Dermis microvascular lymphatic vessel endothelial cell (primary cell): ENCODE measurements at places on chromosomes 3 and 15.

- no peak for DNase-seq
Measured at GRCh38 chr15:91499774-91500383, 353.6 kb upstream of the SLCO3A1 start.

GRCh38 chr3:11976976-11977375, 27.2 kb upstream of the SYN2 start:
- no peak for DNase-seq

DNA sequence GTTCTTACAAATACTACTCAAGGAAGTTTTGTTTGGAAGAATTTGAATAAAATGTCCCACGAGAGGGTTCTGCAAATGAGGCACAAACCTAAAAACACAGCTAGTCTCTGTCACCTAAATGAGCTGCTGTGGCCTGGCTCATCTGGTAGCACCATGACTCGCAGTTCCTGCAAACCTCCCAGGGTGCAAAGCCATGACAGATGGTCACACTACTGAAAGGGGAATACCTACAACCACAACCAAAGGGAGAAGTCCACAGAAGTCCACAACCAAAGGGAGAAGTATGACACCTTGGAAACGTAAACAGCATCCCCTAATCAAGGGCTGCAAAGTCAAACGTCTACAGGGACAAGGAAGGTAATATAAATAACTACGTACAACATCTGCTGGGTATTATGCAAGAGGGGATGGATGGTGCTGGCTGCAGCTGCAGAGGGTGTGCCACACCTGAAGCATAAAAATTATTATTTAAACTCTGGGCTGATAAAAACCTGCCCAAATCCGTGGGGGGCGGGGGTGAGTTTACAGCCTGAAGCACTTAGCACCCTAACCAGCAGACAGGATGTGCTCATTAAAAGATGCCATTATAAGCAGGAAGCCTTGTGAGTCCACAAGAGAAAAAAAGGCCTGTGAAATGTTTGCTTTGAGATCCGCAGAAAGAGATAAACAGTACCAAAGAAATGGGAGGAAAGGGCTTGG, 184.0 kb downstream of the MAGI1 start:
- no peak for DNase-seq

DNA sequence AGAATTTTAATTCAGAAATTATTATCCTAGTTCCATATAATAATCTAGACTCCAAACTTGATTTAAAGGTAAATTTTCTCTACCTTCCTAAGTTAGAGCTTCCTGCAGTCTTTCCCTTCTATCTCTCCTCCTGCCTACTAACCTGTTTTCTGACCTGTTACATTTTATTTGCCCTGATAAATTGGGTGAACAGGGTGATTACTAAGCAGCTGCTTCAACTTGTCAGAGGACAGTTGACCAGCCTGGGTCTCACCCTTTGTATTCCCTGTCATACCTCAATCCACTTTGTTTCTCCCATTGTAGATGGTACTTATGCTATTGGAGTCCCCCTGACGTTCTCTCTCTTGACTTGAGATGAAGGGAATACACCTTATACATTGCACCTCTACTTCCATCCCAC, 28.4 kb upstream of the MYRIP start:
- DNase-seq, result no peak

GRCh38 chr3:38960953-38961622, 90.7 kb downstream of the SCN11A start:
- DNase-seq, result peak; percentile 41

- no peak for DNase-seq
Measured at GRCh38 chr3:170814822-170815221, 55.2 kb downstream of the RPL22L1 start.

DNA sequence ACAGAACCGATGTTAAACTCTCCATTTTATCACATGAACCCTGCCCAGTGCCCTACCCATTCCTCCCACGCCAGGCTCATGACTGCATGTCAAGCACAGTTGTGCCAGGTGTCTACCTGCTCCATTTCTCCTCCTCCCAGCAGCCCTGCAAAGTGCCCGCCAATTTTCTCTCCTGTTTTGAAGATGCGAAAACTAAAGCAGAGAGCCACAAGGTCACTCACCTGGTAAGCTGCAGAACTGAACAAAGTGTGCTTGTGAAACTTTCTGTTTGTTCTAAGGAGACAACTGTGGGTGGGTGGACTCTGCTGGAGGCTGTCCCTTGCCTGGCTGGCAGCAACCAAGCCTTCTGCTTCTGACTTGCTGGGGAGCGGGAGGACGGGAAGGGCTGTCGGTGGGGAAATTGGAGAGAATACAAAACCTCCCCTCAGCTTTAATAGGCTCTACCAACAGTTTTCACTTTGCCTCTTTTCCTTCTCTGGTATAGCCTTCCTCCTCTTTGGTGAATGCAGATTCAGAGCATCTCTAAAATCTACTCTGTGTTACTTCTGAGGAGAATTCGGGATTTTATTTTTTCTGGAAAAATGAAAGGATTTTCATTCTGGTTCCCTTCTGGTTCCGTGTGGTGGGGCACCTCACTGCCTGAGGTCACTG, 23.0 kb downstream of the LIMD1 start:
- no peak for DNase-seq

DNA sequence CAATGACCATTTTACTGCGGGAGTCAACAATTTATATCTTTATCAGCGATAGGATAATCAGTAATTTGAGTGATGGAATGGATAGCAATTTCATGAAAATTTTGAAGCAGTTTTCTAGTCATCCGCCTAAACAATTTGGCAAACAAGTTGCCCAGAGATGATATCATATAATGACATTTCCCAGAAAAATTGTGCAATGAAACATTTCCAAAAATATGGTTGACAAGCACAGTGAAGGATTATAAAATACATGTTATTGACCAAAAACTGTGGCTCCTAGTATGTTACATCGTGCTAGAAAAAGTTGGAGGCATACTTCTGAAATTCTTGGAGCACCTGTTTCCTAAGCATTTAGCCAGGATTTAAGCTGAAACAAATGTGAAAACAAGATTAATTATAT, 145.1 kb downstream of the GHSR start:
- DNase-seq, result no peak

DNA sequence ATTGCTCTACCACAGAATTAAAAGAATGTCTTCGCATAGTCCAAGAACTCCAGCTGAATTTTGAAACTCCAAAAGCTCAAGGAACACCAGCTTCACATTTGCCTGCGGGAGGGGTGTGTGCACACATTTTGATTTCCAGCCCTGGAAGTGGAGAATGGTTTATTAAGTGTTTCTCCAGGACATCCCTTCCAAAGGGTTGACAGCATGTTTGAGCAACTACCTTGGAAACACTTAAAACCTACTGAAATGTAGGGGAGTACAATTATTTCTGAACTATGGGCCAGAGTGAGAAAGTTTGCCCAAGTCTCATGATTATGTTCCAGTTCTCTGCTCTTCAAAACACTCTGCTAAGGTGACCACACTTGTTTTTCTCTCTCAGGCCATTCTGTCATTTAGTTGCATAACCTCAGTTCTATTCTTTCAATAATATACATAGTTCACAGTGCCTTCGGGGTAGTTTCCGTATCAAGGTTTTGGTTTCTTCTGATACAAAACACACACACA, 7.9 kb downstream of the ACP3 start:
- no peak for DNase-seq

DNA sequence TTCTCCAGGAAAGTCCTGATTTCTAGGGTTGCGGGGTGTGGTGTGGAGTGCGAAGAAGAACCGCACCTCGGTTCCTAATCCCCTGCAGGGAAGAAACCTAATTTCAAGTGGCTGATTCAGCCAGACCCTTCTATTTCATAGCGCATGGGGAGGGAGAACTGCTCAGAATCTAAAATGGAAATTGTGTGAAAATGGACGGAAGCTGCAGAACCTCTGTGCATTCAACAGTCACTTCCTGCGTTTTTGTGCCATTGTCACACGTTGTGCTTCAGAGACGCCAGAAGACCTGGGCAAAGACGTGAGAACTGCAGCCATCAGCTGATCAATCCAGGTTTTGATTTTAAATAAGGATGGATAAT, 1.2 kb downstream of the SIDT1 start:
- no peak for DNase-seq

GRCh38 chr15:56735589-56735988, 2.3 kb upstream of the ZNF280D start:
- no peak for DNase-seq

DNA sequence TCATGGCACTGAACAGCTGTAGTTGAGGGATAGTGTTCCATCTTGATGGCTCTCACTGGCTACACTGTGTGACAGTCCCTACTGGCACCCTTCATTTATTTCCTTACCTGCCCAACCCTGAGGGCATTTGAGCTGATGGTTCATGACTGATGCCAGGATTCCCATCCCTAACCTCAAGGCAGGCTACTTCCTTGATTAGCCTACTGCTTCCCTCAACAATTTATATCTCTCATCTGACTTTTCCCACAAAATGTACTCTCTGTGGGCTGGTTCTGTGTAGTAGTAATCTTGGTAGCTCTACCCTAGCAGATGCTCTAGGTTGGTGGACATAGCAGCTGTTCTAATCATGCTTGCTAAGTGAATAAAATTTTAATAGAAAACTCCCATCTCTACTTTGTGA, 106.0 kb downstream of the THRB start:
- DNase-seq, result no peak

DNA sequence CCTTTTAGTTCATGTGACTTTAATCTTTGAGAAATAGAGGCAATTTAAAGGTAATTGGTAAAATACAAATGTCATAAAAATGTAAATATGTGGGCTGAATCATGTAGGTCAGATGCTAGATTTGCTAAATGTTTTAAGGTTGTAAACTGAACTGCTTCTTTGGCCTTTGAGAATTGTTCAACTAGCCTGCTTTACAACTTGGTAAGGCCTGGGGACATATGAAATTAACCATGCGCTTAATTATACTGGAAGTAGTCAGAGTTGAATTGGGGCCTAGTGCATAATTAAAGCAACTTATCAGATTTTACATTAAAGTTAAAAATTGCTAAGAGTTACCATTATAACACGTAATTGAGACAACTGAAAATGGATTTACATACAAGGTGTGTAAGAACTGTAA, 21.0 kb upstream of the TMEM45A start:
- DNase-seq, result no peak

GRCh38 chr3:24047513-24047912, 102.4 kb downstream of the NR1D2 start:
- no peak for DNase-seq

GRCh38 chr3:59677747-59678702, 628.2 kb upstream of the CFAP20DC start:
- DNase-seq, result no peak

DNA sequence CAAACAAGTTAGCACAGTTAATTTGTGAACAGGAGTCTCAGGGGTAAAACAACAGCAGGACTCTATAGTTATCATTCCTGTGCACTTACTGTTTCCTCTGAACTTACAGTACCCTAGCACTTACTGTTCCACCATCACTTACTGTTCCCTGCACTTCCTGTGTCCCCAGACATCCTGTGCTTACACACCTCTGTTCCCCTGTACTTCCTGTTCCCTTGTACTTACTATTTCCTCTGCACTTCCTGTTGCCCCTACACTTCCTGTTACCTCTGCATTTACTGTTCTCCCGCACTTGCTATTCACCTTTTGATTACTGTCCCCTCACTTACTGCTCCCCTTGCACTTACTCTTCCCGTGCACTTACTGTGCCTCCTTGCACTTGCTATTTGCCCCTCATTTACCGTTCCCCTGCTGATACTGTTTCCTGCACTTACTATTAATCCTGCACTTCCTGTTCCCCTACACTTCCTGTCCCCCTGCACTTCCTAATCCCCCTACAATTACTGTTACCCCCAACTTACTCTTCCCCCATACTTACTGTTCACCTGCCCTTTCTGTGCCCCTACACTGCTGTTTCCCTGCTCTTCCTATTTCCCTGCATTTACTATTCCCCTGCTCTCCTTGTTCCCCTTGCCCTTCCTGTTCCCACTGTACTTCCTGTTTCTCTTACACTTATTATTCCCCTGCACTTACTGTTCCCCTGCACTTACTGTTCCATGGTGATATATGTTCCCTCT, 30.3 kb downstream of the TPRA1 start:
- no peak for DNase-seq

GRCh38 chr3:14210843-14211594, 32.4 kb downstream of the LSM3 start:
- no peak for DNase-seq

DNA sequence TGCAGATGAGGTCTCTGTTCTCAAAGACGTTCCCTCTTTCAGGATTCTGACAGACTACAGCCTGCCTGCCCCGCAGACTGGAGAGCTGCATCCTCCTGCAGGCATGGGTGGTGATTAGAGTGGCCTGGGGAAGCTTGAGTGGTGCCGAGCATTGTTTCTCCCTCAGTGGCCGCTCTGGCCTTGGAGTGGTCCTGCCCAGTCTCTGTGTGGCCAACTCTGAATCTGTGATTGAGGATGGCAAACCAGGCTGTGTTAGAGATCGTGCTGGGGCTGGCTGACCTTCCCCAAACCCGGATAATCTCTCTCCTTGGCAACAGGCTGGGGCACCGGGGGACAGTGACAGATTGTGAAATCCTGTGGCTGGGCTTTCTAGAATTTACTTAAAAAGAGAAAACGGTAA, 11.0 kb upstream of the ADCY5 start:
- no peak for DNase-seq

DNA sequence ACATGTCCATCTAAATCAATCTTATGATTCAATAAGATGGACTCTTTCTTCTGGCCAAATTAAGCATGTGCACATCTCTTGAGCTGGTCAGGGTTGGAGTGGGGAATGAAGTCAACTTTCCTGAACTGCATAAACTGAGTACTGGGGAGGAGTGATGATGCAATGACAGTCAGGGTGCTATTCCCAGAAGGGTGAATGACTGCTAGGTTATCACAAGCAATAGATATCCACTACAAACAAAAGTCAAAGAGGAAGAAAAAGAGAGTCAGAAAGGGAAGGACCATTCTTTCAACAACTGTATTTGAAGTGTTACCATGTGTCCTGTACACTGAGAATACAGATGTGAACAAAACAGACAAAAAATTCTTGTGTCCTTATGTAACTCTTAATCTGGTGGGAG, 70.0 kb downstream of the ALCAM start:
- DNase-seq, result no peak

- no peak for DNase-seq
Measured at GRCh38 chr15:98003518-98003917, 43.0 kb downstream of the ARRDC4 start.

DNA sequence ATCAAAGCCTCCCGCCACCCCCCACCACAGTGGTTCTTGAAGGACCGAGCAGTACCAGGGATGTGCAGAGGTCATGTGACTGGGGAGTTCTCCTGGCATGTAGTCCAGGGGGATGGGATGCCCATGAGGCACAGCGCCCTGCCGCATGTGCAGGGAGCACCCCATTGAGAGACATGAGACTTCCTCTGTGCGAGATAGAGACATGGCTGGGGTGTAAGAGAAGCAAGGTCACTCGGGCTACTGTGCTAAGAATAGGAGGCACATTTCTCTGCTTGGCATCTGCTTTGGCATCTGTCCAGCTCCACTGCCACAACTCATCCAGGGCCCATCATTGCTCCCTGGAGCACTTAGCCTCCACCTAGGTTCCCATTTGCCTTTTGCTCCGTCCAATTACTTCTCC, 2.4 kb upstream of the CYP1A1 start:
- no peak for DNase-seq

DNA sequence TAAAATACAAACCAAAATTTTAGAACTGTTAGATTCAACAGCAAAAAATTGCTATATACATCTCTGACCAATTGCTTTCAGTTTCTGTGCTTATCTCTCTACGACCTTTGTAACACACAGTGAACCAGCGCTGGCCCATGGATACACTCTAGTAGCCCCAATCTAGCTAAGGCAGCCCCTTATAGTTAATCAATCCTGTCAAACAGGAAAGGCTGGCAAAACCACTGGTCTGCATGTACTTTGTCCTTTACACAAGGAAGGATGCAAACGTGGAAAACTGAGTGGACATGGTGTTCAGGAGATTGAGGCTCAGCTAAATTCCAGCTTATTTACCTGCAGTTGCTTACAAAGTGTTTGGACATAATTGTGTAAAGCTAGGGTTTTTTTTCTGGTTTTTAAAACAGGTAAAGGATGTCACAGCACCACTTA, 25.9 kb downstream of the ADGRG7 start:
- no peak for DNase-seq
